ENCODE measurements at places on chromosomes 16 and 17. TPM values are rescaled to one million over a fixed set of nuclear protein-coding genes. Genes with fewer than 3 reads are reported as not detected.

The SLC25A19 gene
- 6.2 TPM for total RNA-seq

- DNase-seq, result no peak
Measured at GRCh38 chr17:47231866-47232265, 21.8 kb upstream of the ITGB3 start.

DNA sequence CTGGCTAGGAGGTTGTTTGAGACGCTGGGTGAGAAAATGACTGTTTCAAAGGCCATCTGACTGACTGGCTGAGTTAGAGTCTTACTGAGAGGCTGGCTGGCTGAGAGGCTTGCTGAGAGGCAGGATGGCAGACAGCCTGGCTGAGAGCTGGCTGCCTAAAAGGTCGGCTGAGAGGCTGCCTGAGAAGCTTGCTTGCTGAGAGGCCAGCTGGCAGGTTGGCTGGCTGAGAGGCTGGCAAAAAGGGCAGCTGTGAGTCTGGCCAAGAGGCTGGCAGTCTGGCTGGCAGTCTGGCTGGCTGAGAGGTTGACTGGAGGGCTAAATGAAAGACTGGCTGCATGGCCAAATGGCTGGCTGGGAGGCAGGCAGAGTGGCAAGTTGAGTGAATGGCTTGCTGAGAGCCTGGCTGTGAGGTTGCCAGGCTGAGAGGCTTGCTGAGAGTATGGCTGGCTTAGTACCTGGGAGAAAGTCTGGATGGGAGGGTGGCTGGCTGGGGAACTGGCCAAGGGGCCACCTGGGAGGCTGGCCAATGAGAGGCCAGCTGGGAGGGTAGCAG is 35.3 kb upstream of the ACSM2B start:
- no peak for DNase-seq

DNA sequence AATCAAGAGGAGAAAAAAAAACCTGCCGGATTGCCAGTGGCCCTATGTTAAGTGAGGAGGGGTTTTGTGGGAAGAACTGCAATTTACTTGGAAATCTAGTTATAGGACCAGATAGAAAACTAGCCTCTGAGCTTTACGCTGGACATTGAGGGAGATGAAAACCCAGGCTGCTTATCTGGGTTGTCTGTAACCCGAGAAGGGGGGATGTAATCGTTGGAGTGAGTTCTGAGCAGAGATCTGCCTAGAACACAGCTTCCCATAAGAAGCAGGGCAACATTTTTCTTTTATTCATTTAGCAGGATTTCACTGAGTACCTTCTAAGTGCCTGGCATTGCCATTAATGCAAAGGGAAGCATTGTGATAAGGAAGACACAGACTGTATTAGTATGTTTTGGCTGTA is 70.6 kb downstream of the KATNIP start:
- no peak for DNase-seq

- DNase-seq, result no peak
Measured at GRCh38 chr17:4032738-4033137, 68.5 kb upstream of the ATP2A3 start.

DNA sequence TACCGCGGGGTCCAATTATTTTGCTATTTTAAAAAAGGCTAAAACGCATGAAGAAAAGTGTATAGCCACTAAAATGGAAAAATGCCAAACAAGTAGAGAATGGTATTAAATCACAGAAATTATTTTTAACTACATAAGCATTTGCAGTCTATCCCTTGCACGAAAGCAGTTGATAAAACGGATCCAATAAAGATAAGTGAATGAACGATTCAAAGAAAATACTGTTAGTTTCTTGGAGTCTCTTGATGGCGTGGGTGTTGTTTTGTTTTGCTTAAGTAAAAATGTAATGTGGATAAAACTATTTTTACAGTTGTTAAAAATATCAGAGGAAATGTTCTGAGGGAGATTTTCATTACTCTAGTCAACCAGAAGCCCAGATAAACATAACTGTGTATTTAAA is 9.3 kb downstream of the HS3ST3A1 start:
- no peak for DNase-seq
